Lung (tissue), 17 donors: ENCODE measurements at places on chromosomes 7 and 10. TPM values are rescaled to one million over a fixed set of nuclear protein-coding genes. Genes with fewer than 3 reads are reported as not detected.

DNA sequence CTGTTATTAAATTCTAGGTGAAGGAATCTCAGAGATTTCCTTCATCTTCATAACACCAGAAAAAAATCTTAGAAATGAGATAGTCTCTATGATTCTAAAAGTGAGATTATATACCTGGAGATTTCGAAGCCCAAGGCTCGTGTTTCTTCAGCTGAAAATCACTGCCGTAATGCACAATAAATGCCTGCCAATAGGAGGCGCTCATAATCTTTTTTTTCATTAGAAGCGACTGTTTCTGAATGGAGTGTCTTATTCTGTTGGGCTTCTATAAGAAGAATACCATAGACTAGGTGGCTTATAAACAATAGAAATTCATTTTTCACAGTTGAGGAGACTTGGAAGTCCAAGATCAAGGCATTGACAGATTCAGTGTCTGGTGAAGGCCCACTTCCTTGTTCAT, 294.7 kb downstream of the PRKG1 start:
- DNase-seq, result no peak

DNA sequence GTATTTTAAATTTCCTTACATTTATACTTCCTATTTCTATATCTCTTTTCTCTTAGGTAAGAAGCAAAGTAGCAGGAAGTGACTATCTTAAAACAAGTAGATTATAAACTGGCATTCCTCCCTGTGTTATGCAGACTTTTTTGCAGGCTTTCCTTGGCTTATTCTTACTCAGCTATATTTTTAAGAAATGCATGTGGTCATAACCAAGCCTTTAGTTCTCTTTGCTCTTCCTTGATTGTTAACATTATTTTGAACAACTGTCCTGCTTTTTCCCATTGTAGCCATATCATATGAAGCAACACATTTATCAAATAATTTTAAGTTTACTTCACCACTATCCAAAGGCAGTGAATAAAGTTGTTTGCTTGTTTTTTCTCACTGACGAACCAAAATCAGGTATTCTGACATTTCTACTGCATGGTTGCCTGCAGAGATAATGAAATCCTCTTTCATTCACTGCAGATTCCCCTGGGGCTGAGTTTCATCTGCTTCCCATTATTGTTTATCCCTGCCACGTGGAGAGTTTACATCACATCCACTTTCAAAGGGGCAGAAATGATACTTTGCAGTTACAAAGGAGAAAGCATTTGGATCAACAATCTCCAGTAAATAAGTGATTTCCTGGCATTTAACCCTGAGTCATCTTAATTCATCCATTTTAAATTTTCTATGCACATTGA, 389.9 kb upstream of the SEMA3C start:
- DNase-seq, result no peak

DNA sequence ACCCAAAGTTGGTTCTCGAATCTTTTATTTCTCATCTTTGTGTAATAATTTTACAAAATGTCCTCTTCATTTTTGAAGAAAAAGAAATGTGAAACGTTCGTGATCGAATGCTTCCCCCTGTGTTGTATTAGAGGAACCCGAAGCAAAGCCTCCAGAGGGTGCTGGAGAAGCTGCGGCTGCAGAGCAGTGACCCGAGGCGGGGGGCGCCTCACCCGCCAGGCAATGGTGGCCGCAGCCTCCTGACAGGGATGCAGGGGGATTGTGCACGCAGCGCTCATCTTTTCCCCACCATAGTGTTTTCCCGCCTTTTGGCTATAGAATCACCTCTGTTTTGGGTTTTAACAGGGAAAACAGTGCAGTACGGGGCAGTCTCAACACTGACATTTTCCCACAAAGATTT, 307.5 kb upstream of the ANKRD30A start:
- no peak for DNase-seq

DNA sequence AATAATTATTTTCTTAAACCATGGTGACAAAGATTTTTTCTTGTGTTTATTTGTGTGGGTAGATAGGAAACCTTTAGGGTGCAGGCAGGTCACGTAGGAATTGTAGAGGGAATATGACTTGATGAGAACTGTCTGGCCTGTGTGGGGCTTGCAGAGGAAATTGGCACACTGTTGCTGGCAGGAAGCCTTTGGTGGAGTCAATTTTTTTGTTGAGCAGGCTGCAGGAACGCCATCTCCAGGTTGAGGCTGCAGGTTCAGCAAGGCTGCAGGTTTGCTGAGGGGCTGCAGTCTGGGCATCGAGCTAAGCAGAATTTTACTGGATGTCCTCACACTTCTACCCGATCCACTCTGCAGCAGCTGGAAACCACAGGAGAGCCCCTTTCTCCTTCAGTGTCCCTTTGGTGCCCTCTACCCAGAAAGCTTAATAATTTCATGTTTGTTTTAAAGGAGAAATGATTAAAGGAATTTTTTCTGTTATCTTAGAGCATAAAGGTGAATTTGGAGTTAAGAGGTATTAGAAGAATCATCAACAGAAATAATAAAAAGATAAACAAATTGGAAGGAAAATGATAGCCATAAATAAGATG, 37.0 kb downstream of the TBC1D12 start:
- DNase-seq, result peak; percentile 42

DNA sequence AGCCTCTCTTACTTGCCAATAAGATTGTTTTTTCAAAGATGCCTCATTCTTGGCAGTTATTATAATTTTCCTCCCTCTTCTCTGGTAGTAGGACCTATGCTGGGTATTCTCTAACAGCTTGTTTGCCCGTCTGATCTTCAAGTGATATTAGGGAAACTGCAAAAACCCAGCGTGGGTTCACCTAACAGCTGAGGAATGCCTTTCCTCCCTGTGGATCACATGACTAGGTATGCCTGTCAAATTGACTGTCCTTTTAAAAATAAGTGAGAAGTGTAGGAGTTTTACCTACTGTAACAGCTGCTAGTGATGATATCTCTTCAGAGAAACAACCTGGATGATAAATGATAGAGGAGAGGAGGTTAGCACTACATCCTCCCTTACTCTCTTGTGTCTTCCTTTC, 22.0 kb downstream of the HECTD2 start:
- DNase-seq, result no peak

DNA sequence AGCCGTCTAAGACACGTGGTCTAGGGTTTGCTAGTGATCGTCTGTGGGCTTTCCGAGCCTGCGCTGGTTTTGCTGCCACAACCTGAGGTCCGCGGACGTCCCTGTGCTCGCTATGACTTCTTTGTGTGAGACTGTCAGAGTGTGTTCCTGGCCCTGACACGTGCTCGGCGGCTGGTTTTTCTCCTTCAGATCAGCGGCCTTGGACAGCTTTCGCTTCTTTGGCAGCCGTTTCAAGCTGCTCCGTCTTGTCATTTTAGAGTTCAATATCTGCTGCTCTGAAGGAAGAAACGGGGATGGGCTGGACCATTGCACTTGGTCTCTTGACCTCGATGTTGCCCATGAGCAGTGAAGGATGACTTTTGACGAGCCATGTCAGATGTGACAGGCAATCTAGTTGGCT, 147.3 kb downstream of the MGMT start:
- no peak for DNase-seq

Gene MUC3A
- total RNA-seq, result 5.5 TPM
